ENCODE measurements at places on chromosomes 5 and 9.

- DNase-seq = no peak
Observed at GRCh38 chr9:109027176-109027575, 13.9 kb upstream of the CTNNAL1 start.

DNA sequence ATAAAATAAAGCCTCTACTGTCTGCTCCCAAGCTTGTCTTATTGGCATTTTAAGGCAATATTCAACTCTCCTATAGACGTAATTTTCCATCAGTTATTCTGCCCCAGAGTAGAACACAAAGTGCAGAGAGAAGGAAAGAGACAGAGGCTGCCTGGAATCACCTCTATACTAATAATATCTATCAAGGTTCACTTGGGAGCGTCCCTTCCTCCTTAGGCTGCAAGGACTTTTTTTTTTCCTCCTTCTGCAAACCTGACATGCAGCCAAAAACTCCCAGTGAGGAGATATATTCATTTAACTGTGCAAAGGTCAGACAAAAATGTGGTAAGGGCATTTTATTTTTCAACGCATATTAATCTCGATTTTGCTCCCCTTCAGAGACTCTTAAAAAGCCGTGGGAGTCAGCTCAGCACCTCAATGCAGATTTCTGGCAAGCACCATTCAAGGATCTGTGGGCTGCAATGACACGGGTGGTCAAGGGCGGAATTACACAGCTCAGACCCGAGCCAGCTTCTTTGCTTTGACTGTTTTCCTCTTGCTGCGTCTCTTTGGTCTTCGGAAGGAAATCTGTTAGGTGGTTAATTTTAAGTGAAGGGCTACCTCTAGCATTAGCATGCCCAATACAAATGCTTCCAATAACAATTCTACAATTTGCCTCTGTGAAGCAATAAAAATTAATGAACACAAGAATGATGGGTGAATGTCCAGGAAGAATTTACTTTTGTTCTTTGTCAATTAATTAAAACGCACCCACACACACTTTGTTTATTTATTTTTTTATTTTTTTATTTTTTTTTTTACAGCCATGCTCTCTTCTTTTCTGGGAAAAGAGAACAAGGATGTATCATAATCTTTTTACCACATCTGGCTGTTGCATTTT is 587.7 kb upstream of the GRAMD2B start:
- DNase-seq = no peak

GRCh38 chr9:110110154-110110553 is 97.8 kb downstream of the C9orf152 start:
- DNase-seq = no peak

GRCh38 chr9:137660144-137660543 is 41.3 kb downstream of the EHMT1 start:
- no peak for DNase-seq

- DNase-seq = no peak
Observed at GRCh38 chr9:115012486-115012885, 82.1 kb upstream of the TNFSF8 start.

GRCh38 chr5:169494941-169495548 is 88.5 kb upstream of the SPDL1 start:
- no peak for DNase-seq

GRCh38 chr5:89034588-89034987 is 151.6 kb upstream of the MEF2C start:
- DNase-seq = no peak

- no peak for DNase-seq
Observed at GRCh38 chr9:98899408-98900056, 44.2 kb upstream of the COL15A1 start.

DNA sequence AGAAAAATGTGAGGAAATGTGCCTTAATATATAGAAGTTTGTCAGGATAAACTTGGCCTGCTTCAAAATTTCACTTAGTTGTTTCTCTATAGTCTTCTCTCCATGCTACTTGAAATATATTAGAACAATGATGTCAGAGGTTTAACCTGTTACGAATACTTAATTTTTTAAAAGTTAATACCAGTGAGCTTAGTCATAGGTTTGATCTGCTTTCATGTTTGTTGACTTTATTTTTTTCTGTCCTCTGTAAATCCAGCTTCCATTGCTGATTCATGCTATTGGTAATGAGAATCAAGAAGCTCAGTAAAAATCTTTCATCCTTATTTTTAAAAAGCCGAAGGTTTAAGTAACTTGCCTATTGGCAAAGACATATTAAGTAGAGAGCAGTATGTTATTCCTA is 27.9 kb downstream of the BDP1 start:
- no peak for DNase-seq

- no peak for DNase-seq
Observed at GRCh38 chr5:69136293-69136692, 30.7 kb upstream of the CCNB1 start.

DNA sequence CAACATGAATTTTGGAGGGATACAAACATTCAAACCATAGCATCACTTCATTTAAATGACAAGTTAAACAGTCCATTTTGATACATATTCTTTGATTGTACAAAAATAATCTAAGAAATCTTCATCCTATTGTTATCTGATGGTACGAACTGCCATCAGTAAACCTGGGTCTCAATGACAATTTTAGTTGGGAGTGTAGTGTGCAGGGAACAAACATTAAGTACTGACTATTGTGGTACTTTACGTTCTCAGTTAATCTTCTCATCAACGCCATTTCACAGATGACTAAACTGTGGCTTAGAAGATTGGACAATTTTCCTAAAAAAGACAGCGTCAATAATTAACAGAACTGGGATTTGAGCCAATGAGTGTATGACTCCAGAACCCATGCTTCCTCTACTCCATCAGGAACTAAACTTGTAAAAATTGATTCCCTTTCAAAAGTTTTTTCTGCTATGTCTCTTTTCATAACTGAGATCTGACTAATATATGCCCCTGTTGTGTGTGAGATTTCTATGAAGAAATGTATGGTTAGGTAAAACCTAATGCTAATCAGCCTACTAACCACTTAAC is 21.1 kb downstream of the TNPO1 start:
- DNase-seq = no peak

DNA sequence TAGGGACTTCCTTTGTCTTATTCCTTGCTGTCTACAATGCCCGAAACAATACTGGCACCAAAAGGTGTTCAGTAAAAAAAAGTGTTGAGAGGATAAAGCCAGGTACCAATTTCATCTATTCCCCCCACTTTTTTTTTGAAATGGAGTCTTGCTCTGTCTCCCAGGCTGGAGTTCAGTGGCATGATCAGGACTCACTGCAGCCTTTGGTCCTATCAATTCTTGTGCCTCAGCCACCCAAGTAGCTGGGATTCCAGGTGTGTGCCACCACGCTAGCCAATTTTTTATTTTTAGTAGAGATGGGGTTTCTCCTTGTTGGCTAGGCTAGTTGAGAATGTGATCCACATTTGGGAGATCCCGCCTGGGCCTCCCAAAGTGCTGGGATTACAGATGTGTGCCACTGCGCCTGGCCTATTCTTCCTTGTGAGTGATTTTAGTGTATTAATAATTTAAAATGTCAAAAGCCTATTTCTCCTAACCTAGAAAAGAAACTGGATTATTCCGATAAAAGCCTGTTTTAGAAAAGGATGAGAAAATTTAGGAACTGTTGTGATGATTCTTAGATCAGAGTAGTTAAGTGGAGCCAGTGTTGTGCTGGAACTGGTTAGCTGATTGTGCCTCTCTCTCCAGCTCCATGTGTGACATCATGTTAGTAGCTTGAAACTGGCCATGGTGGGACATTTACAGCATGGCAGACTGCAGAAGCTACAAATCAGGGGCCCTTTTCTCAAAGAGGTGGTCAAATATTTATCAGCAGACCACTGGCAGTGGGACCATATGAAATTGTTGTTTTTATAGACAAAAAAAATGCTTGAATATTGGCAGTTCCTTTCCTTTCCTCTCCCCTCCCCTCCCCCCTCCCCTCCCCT is 14.3 kb downstream of the CDC42SE2 start:
- DNase-seq = no peak

DNA sequence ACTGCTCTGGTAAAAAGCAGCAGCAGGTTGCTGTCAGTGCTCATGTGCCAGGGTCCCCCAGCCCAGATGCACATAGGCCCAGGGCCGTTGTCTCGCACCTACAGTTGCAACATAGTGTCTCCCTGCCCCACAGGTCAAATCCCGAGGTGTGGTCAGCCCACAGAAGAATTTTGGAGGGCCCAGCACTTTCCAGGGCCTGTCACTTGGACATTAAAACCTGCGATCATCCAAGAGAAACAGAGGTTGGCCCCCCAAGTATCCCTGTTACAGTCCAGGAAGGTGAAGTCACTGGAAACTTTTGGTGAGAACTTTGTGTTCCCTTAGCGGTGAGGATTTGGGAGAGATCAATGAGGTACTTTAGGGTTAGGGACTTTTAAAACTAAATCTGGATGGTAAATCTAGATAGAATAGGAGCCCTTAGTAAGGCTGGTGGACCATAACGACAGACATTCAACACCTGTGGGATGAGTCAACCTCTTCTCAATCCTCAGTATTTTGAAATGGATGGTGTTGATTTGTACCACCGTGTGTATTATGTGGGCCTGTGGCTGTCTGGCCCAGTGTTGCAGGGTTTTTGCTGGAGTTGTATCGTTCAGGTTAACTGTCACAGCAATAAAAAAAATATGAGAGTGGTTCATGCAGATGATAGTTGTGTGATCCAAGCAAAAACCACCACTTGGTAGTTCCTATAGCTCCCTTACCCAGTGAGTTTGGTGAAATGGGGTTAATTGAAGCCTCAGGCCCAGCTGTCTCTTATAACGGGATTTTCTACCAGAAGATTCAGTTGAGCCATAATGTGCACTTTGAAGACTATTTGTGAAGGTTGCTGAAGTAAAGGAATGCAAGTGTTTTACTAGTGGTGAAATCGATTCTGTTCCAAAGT is 19.2 kb downstream of the OR2S2 start:
- DNase-seq = no peak
